ENCODE measurements at places on chromosomes 16 and 17. TPM values are rescaled to one million over a fixed set of nuclear protein-coding genes. Genes with fewer than 3 reads are reported as not detected.

GRCh38 chr17:1241929-1242328, 28.3 kb upstream of the BHLHA9 start:
- H3K36me3 ChIP-seq: no peaks in the 10 kb centered on the region
- no peak overlapping the region for H3K4me3 ChIP-seq
- no peak overlapping the region for H3K27ac ChIP-seq
- no peaks in the 10 kb centered on the region for H3K27me3 ChIP-seq

The SEPTIN12 gene
- not detected for total RNA-seq

DNA sequence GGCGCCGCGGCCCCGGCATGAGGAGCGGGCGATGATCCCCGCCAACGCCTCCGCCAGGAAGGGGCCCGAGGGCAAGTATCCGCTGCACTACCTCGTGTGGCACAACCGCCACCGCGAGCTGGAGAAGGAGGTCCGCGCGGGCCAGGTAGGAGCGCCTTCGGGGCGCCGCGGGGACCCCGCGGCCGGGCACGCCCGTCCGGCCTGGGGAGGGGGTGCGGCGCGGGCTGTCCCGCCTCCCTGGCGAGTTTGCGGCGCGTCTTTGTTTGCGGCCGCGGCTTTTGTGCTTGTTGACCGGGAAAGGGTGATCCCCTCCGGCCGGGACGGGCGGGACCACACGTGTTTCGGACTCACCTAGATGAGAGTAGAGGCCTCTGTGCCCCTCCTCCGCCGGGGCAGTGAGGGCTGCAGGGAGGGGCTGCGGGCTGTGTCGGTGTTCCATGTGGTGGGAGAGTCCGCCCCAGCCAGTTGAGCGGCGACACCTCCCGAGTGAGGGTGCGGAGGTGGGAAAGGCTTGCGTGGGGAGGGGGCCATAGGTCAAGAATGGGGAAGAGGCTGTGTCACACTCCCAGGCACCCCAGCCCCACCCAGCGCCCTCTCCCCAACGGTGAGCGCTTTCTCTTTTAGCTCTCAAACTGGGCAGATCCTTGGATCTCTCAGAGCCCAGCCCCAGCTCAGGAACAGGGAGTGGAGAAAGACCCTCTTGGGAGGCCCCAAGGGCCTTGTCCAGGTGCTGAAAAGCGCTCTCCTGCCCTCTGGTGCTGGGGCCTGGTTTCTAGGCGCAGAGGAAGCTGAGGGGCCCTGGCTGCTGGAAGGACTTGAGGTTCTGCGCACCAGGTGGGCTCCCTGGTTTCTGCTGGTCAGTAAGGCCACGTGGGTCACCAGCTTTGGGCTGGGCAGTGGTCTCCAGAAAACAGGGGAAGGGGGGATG, 923 bp downstream of the ANKRD13B start:
- H3K27ac ChIP-seq: peak overlapping the region; percentile 94
- H3K36me3 ChIP-seq: no peaks in the 10 kb centered on the region
- peaks cover 57% of the 10 kb centered on the region for H3K4me1 ChIP-seq
- H3K27me3 ChIP-seq: no peaks in the 10 kb centered on the region
- H3K4me3 ChIP-seq: peak overlapping the region; percentile 68

- H3K27ac ChIP-seq: no peak overlapping the region
- no peaks in the 10 kb centered on the region for H3K36me3 ChIP-seq
- DNase-seq: no peak
- no peaks in the 10 kb centered on the region for H3K27me3 ChIP-seq
These were observed 17.6 kb downstream of the CCDC42 start for GRCh38 chr17:8726941-8727555.

DNA sequence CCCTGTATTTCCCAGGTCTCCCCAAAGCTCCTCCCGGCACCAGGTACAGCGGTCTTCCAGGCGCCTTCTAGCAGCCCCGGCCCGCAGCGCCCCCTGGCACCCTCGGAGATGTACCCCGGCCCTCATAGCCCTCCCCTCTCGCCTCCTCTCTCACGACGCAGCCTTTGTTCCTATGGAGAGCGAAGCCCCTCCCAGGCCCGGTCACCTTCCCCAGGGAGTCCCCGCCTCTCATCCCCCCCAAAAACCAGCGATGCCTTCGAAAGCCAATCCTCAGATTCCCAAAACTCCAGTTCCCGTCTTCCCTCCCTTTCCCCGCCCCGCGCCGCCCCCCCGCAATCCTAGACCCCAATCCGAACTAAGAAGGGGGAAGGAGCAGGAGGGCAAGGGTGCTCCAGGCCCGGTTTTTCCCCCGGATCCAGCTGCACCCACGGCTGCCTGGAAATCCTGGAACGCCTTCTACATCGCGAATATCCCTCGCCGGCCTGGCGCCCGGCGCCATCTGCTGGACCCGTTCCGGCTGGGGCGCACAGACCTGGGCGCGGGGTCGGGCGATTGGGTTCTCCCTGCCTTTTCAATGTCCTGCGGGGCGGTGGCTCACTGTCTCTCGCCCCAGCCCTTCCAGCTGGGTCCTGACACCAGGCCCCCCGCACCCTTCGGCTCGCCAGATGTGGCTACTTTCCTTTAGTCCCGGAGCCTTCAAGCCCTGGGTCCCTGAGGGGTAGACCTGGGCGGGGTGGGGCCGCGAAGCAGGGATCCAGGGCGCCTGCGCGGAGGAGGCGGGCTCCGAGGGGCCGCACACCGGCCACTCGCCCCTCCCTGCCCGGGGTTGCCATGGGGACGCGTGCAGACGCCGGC, at the start of gene DNAH2:
Gene DNAH2, plus strand, starts transcription at position 844 of the 855 bp plus-strand sequence. CDS start 1,991 bp downstream, outside the sequence.
- H3K36me3 ChIP-seq: no peaks in the 10 kb centered on the region
- H3K4me1 ChIP-seq: peaks cover 26% of the 10 kb centered on the region
- H3K4me3 ChIP-seq: peak within 1 kb of the TSS; percentile 64
- H3K27me3 ChIP-seq: no peaks in the 10 kb centered on the region
- peak within 1 kb of the TSS; percentile 70 for H3K27ac ChIP-seq
- DNase-seq: peak; percentile 89

DNA sequence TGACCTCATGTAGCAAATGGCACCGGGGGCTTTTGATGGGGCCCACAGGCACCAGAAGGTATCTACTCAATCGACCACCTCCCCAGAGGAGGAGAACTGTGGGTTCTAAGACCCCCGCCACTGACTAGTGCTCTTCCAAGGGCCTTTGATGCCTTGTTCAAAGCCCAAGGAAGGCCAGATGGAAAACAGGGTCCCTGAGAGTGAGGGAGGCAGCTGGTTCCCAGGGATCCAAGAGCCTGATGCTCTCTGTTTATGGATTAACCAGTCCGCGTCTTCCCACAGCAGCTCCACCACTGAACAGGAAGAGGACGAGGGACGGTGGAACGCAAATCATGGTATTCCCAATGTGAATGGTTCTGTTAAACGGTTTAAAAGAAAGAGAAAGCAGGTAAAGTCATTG, 7.6 kb downstream of the PHB1 start:
- DNase-seq: no peak
- H3K4me1 ChIP-seq: peaks cover 3% of the 10 kb centered on the region
- H3K27me3 ChIP-seq: no peaks in the 10 kb centered on the region
- no peak overlapping the region for H3K27ac ChIP-seq
- no peak overlapping the region for H3K4me3 ChIP-seq

The C16orf54 gene
- 0.15 TPM for total RNA-seq

The PRSS27 gene
- 3.3 TPM for total RNA-seq

DNA sequence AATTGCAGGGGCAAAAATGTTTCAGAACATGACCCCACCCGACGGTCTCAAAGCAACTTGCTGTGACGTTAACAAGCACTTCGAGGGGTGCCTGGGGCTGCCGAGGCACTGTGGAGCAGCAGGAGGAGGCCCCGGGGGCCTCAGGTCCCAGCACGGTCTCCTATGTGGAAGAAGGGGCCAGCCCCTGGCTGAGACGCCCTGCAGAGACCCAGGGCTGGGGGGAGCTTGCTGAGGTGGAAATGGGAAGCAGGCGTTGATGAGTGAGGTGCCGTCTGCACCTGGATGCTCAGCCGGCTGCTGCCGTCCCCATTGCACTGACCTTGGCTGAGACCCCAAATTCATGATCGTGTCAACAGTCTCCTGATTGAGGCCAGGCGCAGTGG, 46.5 kb downstream of the NT5M start:
- no peak overlapping the region for H3K4me3 ChIP-seq
- no peaks in the 10 kb centered on the region for H3K27me3 ChIP-seq
- DNase-seq: no peak
- no peak overlapping the region for H3K27ac ChIP-seq
- peaks cover 16% of the 10 kb centered on the region for H3K4me1 ChIP-seq
- H3K36me3 ChIP-seq: no peaks in the 10 kb centered on the region

DNA sequence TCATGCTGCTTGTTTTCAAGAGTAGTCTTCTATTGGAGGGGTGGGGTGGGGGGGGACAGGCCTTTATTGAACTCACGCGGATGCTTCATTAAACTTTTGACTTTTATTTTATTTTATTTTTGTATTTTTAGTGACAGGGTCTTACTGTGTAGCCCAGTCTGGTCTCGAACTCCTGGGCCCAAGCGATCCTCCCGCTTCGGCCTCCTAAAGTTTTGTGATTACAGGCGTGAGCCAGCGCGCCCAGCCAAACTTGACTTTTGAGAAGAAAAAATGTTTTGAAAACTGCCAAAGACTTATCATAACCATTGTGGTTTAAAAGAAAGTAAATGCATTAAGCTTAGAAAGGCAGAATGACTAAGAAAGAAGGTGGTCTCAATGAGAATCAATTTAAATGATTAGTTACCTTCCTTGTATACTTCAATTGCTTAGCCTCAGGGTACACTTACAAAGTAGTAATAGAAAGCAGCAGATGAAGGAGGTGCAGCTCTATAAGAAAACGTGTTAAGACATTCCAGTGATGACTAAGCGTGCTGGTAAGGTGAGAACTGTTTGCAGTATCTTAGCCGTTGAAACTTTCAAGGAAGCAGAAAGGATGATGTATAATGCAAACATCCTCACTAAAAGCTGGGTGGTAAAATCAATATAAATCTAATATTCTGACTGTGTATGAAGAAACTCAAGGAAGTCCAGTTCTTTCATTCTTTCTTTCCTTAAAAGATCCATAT, 1.2 kb downstream of the AP2B1 start:
- H3K27me3 ChIP-seq: no peaks in the 10 kb centered on the region
- H3K36me3 ChIP-seq: no peaks in the 10 kb centered on the region
- H3K4me3 ChIP-seq: peak overlapping the region; percentile 82
- DNase-seq: peak; percentile 73
- peak overlapping the region; percentile 88 for H3K27ac ChIP-seq

The ABCA3 gene
- 5.4 TPM for total RNA-seq

- peaks cover 27% of the 10 kb centered on the region for H3K4me1 ChIP-seq
- H3K4me3 ChIP-seq: peak overlapping the region; percentile 95
- DNase-seq: no peak
- H3K27me3 ChIP-seq: no peaks in the 10 kb centered on the region
- peak overlapping the region; percentile 93 for H3K27ac ChIP-seq
- peaks cover 15% of the 10 kb centered on the region for H3K36me3 ChIP-seq
These were observed 429 bp downstream of the KIF1C start for GRCh38 chr17:4998027-4998731.

- H3K27me3 ChIP-seq: peaks cover 40% of the 10 kb centered on the region
- DNase-seq: no peak
- H3K27ac ChIP-seq: no peak overlapping the region
These were observed 8.3 kb downstream of the CD300H start for GRCh38 chr17:74558882-74559519.

The PEMT gene
- 52.1 TPM for total RNA-seq

The CA5A gene
- not detected for total RNA-seq

GRCh38 chr17:20998571-20999043, 44.2 kb downstream of the USP22 start:
- DNase-seq: no peak
- H3K36me3 ChIP-seq: peaks cover 26% of the 10 kb centered on the region
- H3K27ac ChIP-seq: no peak overlapping the region
- H3K4me1 ChIP-seq: no peaks in the 10 kb centered on the region

DNA sequence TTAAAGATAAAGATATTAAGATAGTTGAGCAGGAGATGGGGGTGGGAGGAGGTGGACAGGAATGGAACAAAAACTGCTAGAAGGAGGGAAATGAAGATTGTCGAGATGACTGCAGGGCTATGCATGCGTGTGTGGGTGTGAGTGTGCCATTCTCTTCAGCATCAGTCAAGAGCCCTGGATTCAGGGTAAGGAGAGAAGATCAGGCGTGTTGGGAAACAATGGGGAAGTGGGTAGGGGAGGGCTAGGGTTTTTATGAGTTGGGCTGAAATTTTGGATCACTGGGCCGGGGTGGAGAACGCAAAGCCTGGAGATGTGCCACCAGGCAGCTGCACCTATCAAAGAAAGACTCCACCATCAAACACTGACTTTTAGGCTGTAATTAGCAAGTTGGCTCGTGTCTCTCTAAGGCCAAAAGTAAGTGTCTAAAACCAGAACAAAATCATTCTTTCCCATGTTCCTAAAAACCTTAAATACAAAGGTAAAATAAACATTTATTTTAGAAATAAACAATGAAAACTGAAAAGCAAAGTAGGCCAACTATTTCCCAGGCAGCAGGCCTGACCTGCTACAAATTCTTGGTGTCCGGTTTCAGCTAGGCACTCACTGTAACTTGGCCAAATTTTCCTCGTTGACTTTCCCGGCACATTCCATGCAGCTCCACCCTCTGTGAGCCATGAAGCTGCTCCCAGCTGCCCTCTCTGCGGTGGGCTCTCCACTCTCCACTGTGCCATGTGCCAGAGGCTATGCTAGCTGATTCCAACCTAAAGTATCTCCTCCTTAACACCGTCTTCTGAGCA, 4.2 kb downstream of the CDRT4 start:
- no peak overlapping the region for H3K4me3 ChIP-seq
- no peaks in the 10 kb centered on the region for H3K36me3 ChIP-seq
- DNase-seq: no peak
- H3K27ac ChIP-seq: no peak overlapping the region

The PLA2G10 gene
- not detected for total RNA-seq

- H3K27ac ChIP-seq: no peak overlapping the region
- no peak for DNase-seq
- no peaks in the 10 kb centered on the region for H3K36me3 ChIP-seq
- H3K4me1 ChIP-seq: no peaks in the 10 kb centered on the region
These were observed 196.0 kb upstream of the PSMD7 start for GRCh38 chr16:74100395-74101326.

GRCh38 chr17:9095390-9095789, 74.1 kb downstream of the NTN1 start:
- no peaks in the 10 kb centered on the region for H3K36me3 ChIP-seq
- H3K27ac ChIP-seq: no peak overlapping the region
- H3K4me1 ChIP-seq: no peaks in the 10 kb centered on the region
- H3K4me3 ChIP-seq: no peak overlapping the region
- H3K27me3 ChIP-seq: no peaks in the 10 kb centered on the region
- DNase-seq: no peak

The SMIM36 gene
- 0.37 TPM for total RNA-seq

The OR4D1 gene
- not detected for total RNA-seq

GRCh38 chr17:45314741-45315647, 1.8 kb downstream of the MAP3K14 start:
- peak overlapping the region; percentile 75 for H3K4me3 ChIP-seq
- H3K36me3 ChIP-seq: peaks cover 30% of the 10 kb centered on the region
- H3K27me3 ChIP-seq: no peaks in the 10 kb centered on the region
- peaks cover 88% of the 10 kb centered on the region for H3K4me1 ChIP-seq

The ARHGDIG gene
- not detected for total RNA-seq

GRCh38 chr17:76208120-76208519, 32.2 kb downstream of the RNF157 start:
- peaks cover 21% of the 10 kb centered on the region for H3K4me1 ChIP-seq
- no peaks in the 10 kb centered on the region for H3K36me3 ChIP-seq
- DNase-seq: no peak

GRCh38 chr16:19980632-19981265, 92.9 kb downstream of the GPR139 start:
- no peak overlapping the region for H3K27ac ChIP-seq
- H3K36me3 ChIP-seq: no peaks in the 10 kb centered on the region
- H3K4me1 ChIP-seq: no peaks in the 10 kb centered on the region
- peak; percentile 21 for DNase-seq

The TVP23A gene
- not detected for total RNA-seq

GRCh38 chr16:83979441-83979840, 11.4 kb downstream of the NECAB2 start:
- H3K4me3 ChIP-seq: no peak overlapping the region
- no peaks in the 10 kb centered on the region for H3K36me3 ChIP-seq
- no peaks in the 10 kb centered on the region for H3K27me3 ChIP-seq
- no peak overlapping the region for H3K27ac ChIP-seq

All from HCT116 (cell line).